ENCODE measurements at places on chromosomes 16 and 17. TPM values are rescaled to one million over a fixed set of nuclear protein-coding genes. Genes with fewer than 3 reads are reported as not detected.

EPN2 gene
- 12.3 TPM for total RNA-seq

SOX8 gene
- 2.3 TPM for total RNA-seq

NPIPB6 gene
- total RNA-seq: 2.3 TPM

AOC3 gene
- 0.78 TPM for total RNA-seq

CHAD gene
- not detected for total RNA-seq

SERPINF2 gene
- total RNA-seq: 0.59 TPM

KRTAP4-3 gene
- not detected for total RNA-seq

ASGR1 gene
- 0.64 TPM for total RNA-seq

MYO15A gene
- total RNA-seq: 1.6 TPM

IRF8 gene
- total RNA-seq: 11.3 TPM

PIMREG gene
- not detected for total RNA-seq

RHBDF1 gene
- total RNA-seq: 0.34 TPM

TMEM132E gene
- 0.05 TPM for total RNA-seq

MPO gene
- 0.77 TPM for total RNA-seq

TSNAXIP1 gene
- 0.61 TPM for total RNA-seq

TMEM204 gene
- 20.5 TPM for total RNA-seq

SCARF1 gene
- total RNA-seq: 0.45 TPM

KRTAP3-2 gene
- not detected for total RNA-seq

ACSM2A gene
- not detected for total RNA-seq

PPM1E gene
- not detected for total RNA-seq

SMIM36 gene
- not detected for total RNA-seq

IFI35 gene
- 24.7 TPM for total RNA-seq

ABCC11 gene
- total RNA-seq: not detected

ERN2 gene
- total RNA-seq: not detected

HEATR9 gene
- total RNA-seq: 0.61 TPM

AP1G1 gene
- total RNA-seq: 175 TPM

CORO6 gene
- 3.3 TPM for total RNA-seq

SLC9A5 gene
- 3.1 TPM for total RNA-seq

RNF222 gene
- 1.2 TPM for total RNA-seq

PRRT2 gene
- total RNA-seq: 2.2 TPM

PLLP gene
- 1.8 TPM for total RNA-seq
